Activated CD4-positive, CD25-positive, alpha-beta regulatory T cell treated with anti-CD3 and anti-CD28 coated beads, Interleukin-2, amount 50 U/mL, for 16 hours (primary cell): ENCODE measurements at places on chromosomes 5 and 9.

GRCh38 chr9:125912667-125913066 lies 165.5 kb downstream of the PBX3 start:
- DNase-seq, result no peak

DNA sequence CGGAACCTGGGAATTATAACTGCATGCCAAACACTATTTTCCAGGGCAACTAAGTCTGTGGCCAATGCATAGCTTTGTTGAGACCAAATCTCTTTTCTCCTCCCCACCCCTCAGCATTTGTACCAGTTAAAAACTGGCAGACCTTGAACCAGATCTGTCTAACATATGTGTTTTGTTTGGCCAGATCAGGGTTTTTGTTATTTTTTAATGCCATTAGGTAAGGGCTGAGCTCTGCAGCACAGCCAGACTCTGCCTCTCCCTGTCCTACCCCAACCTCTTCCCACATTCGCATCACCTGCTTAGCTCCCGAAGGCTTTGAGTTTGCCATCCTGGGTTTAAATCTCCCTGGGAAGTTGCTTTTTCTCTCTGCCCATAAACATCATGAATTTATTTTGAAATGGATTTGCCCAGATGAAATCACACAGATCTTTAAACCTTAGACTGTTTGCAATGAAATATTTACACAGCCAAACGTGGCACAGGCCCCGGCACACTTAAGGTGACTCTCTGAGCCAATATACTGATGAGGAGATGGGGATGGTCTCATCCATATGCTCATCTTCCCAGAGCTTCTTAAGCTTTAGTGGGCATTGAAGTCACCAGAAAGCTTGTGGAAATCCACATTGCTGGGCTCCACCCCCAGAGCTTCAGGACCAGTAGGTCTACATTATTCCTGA lies 54.0 kb upstream of the ALDH1B1 start:
- no peak for DNase-seq

DNA sequence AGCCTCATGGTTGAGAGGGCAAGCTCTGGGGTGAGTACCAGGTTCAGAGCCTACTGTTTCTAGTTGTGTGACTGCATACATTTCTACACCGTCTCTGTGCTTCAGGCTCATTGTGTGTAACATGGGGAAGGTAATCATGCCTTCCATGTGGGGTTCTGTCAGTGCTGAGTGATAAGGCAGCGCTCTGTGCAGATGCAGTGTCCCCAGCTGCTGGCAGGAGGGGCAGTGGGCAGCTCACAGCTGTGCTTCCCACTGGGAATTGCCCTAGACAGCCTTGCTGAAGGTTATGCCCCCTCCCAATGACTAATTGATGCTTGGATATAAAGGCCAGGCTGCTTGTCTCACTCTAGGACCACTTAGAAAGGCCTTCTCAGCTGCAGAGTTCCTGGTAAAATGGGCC lies 121.8 kb upstream of the SAP30L start:
- no peak for DNase-seq

DNA sequence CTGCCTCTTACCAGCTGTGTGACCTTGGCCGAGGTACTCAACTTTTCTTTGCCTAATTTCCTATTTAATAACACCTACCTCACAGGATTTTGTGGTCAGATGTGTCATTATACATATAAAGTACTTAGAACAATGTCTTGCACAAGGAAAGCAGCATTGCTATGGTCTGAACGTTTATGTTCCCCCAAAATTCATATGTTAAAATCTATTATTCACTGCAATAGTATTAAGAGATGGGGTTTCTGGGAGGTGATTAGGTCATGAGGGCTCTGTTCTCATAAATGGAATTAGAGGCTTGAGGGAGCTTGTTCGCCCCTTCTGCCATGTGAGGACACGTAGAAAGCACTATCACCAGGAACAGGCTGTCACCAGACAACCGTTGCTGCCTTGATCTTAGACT lies 10.9 kb upstream of the RNF145 start:
- no peak for DNase-seq

- DNase-seq, result no peak
Observed at GRCh38 chr5:54753753-54754152, 231.6 kb downstream of the ESM1 start.

GRCh38 chr5:8864053-8864452 lies 681.8 kb downstream of the SEMA5A start:
- DNase-seq, result no peak

DNA sequence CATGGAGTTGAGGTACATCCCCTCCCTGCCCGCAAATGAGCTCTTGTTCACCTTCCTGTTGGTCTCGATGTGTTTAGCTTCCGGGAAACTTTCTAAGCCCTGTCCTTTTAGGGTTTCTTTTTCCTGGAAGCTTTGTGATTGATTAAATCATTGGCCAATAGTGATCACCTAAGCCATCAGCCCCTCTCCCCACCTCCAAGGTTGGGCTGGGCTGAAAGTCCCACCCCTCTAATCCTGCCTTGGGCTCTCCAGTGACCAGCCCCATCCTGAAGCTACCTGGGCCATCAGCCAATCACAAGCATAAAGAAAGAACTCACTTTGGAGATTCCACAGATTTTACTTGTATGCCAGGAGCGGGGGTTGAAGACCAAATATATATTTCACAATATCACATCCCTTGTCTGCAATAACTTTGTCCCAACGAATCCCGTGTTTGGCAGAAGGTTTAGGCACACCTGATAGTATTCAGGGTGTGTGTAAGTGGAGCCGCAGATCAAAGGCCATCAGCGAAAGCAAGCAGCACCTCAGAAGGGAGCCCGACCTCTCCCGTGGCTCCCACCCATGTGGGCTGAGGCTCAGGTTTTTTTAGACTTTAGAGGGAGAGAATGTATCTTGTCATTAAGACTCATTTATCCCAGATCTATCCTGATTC lies 20.4 kb downstream of the ROPN1L start:
- no peak for DNase-seq
